Ascending aorta (tissue), 2 donors: ENCODE measurements at places on chromosomes 6 and 20.

- no peak for DNase-seq
- H3K27ac ChIP-seq: no peak overlapping the region
- no peaks in the 10 kb centered on the region for H3K4me1 ChIP-seq
Observed at GRCh38 chr20:40636486-40636885, 52.5 kb downstream of the MAFB start.

DNA sequence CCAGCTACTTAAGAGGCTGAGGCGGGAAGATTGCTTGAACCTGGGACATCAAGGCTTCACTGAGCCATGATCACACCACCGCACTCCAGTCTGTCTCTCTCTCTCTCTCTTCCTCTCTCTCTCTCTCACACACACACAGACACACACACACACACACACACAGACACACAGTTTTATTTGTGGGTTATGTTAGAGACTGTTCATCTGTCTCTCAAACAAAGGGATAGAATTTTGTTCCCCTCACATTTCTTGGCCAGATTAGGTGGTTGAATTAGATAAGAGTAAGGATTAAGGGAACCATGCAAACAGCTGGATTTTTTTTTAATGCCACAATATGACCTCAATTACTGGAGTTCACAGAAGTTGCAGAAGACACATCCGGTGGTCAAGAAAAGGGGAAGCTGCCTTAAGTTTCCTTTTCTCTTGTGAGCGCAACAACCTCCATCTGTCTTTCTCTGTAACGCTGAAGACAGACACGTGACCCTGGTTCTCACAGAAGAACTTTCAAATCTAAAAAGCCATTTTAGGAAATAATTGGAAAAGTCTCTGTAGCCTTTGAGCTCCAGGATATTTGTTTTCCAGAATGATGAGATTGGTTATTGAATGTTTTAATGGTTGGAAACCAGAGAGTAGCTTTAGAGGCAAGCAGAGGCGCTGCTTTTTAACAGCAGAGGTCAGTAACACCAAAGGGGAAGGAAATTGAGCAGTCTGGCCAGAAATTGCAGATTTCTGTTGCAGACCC, 32.9 kb upstream of the LGSN start:
- H3K36me3 ChIP-seq: no peaks in the 10 kb centered on the region
- DNase-seq: no peak
- no peak overlapping the region for H3K27ac ChIP-seq
- no peak overlapping the region for H3K4me3 ChIP-seq
- no peaks in the 10 kb centered on the region for H3K27me3 ChIP-seq
- no peaks in the 10 kb centered on the region for H3K4me1 ChIP-seq

DNA sequence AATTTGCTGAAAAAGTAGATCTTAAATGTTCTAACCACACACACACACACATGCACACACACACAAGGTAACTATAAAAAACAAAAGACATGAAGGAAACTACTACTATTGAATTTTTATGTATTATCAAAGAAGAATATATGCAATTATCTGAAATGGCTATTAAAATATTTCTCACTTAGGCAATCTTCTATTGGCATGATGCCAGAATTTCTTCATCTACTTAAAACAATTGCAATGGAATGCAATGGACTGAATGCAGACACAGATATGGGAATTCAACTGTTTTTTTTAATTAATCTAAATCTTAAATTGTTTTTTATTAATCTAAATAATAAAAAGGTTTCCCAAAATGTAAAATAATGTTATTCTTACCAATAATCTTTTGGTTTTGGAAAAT, 152.6 kb upstream of the SMLR1 start:
- H3K27ac ChIP-seq: no peak overlapping the region
- no peak overlapping the region for H3K4me3 ChIP-seq
- DNase-seq: no peak
- no peaks in the 10 kb centered on the region for H3K27me3 ChIP-seq
- no peaks in the 10 kb centered on the region for H3K4me1 ChIP-seq
- no peaks in the 10 kb centered on the region for H3K36me3 ChIP-seq

- H3K4me1 ChIP-seq: no peaks in the 10 kb centered on the region
- no peaks in the 10 kb centered on the region for H3K36me3 ChIP-seq
Observed at GRCh38 chr20:62659488-62660239, 17.4 kb downstream of the SLCO4A1 start.

- H3K27ac ChIP-seq: no peak overlapping the region
- H3K4me3 ChIP-seq: no peak overlapping the region
- H3K36me3 ChIP-seq: no peaks in the 10 kb centered on the region
- H3K4me1 ChIP-seq: no peaks in the 10 kb centered on the region
- no peak for DNase-seq
- H3K27me3 ChIP-seq: no peaks in the 10 kb centered on the region
Observed at GRCh38 chr6:69105288-69105687, 470.2 kb downstream of the ADGRB3 start.

- peak within 1 kb of the TSS; percentile 57 for H3K27ac ChIP-seq
- no peaks in the 10 kb centered on the region for H3K36me3 ChIP-seq
- H3K4me1 ChIP-seq: peaks cover 26% of the 10 kb centered on the region
- H3K27me3 ChIP-seq: no peaks in the 10 kb centered on the region
Observed at GRCh38 chr20:3781153-3781910, at the start of gene SPEF1. Gene SPEF1 (minus strand): TSS chr20:3781448. CDS start chr20:3781287, 161 bp downstream.

- H3K27ac ChIP-seq: no peak overlapping the region
- H3K4me1 ChIP-seq: no peaks in the 10 kb centered on the region
- H3K27me3 ChIP-seq: no peaks in the 10 kb centered on the region
- DNase-seq: no peak
- no peaks in the 10 kb centered on the region for H3K36me3 ChIP-seq
- H3K4me3 ChIP-seq: no peak overlapping the region
Observed at GRCh38 chr6:133001040-133001565, 186.7 kb downstream of the RPS12 start.

DNA sequence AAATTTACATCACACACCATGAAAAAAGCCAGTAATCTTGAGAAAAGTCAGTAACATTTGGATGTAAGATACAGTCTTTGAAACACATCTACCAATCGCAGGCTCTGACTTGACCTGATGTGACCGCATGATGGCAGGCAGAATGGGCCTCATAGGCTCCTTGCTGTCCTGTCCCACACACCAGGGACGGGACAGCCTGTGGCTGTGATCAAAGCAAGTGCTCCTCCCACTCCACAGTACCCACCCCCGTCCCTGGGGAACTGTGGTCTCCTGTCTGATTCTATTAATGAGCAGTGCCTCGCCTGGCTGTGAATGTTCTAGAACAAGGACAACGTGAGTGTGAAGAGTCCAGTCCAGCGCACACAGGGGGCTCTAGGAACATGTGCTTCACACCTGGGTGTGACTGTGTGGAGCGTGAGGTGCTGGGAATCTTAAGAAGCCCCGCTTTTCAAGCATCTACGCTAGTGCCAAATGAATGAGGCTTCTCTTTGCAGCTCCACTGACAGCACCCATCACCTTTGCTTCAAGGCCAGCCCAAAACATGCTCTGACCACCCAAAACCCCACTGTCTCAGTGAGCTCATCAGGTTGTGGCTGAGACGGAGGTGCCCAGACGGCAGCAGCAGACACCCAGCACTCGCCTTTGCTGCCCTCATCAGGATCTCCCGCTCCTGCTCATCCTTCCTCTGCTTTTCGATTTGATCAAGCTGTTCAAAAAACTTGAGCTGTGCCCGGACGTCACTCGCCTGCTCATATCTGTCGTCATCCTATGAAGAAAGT, 67.1 kb downstream of the TAF4 start:
- no peak overlapping the region for H3K4me3 ChIP-seq
- no peak for DNase-seq
- no peaks in the 10 kb centered on the region for H3K27me3 ChIP-seq
- H3K4me1 ChIP-seq: no peaks in the 10 kb centered on the region
- H3K36me3 ChIP-seq: peaks cover 95% of the 10 kb centered on the region

GRCh38 chr6:79084693-79085092, 6.6 kb upstream of the PHIP start:
- H3K27me3 ChIP-seq: no peaks in the 10 kb centered on the region
- H3K27ac ChIP-seq: no peak overlapping the region
- no peak overlapping the region for H3K4me3 ChIP-seq
- no peaks in the 10 kb centered on the region for H3K36me3 ChIP-seq
- no peak for DNase-seq

- no peaks in the 10 kb centered on the region for H3K4me1 ChIP-seq
- H3K36me3 ChIP-seq: no peaks in the 10 kb centered on the region
- DNase-seq: no peak
Observed at GRCh38 chr6:803191-803977, 110.4 kb upstream of the EXOC2 start.

DNA sequence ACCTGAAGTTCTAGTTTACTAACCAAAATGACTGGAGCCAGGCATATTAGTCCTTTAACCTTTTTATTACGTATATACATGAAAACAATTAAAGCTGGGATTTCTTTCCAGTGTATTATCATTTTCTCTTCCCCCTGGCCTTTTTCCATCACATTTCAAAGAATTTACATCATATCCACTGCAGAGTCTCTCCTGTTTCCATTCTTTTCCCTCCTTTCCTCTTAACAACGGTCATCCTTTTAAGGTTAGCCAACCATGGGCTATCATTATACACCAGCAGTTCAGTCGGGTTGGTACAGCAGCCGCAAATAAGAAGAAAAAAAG, 104.6 kb downstream of the TFAP2A start:
- H3K4me1 ChIP-seq: no peaks in the 10 kb centered on the region
- no peak for DNase-seq
- H3K36me3 ChIP-seq: no peaks in the 10 kb centered on the region
- H3K27ac ChIP-seq: no peak overlapping the region
- H3K27me3 ChIP-seq: no peaks in the 10 kb centered on the region

DNA sequence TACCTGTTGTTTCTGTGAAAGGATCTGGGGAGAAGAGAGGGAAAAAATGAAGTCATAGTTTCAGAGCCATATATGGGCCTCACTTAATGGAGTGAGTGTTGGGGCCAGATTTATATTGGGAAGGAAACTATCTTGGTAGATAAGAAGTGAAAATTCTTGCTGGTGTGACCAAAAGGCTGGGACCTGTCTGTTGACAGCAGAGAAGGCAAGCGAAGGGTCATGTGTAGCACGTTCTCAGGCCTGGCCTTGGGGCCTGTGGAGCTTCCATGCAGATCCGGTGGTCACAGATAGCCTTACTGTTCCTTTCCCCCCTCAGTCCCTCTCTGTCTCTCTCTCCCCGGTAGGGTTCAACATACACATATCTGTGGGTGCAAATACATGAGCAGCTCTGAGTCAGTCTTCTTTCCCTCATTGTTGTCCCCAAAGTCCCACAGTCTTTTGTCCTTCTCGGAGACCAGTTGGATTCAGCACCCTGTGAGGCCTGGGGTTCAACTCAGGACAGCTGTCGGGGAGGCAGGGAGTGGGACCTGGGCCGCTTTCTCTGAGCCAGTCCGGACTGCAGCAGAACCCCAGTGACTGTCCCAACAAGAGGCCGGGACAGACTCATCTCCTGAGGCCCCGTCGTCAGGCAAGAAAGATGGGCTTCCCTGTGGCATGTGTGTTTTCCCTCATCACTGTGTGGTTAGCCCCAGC, 34.6 kb downstream of the PPP1R14C start:
- H3K27ac ChIP-seq: no peak overlapping the region
- no peak overlapping the region for H3K4me3 ChIP-seq
- DNase-seq: no peak
- no peaks in the 10 kb centered on the region for H3K36me3 ChIP-seq

GRCh38 chr6:125001684-125002405, 39.6 kb downstream of the RNF217 start:
- H3K27ac ChIP-seq: peak overlapping the region; percentile 69
- no peak for DNase-seq
- H3K36me3 ChIP-seq: no peaks in the 10 kb centered on the region
- H3K4me3 ChIP-seq: peak overlapping the region; percentile 52
- peaks cover 18% of the 10 kb centered on the region for H3K4me1 ChIP-seq

- H3K36me3 ChIP-seq: no peaks in the 10 kb centered on the region
- no peaks in the 10 kb centered on the region for H3K27me3 ChIP-seq
- no peaks in the 10 kb centered on the region for H3K4me1 ChIP-seq
- no peak overlapping the region for H3K27ac ChIP-seq
- no peak for DNase-seq
- H3K4me3 ChIP-seq: peak overlapping the region; percentile 46
Observed at GRCh38 chr6:68040312-68040778, 594.7 kb upstream of the ADGRB3 start.

DNA sequence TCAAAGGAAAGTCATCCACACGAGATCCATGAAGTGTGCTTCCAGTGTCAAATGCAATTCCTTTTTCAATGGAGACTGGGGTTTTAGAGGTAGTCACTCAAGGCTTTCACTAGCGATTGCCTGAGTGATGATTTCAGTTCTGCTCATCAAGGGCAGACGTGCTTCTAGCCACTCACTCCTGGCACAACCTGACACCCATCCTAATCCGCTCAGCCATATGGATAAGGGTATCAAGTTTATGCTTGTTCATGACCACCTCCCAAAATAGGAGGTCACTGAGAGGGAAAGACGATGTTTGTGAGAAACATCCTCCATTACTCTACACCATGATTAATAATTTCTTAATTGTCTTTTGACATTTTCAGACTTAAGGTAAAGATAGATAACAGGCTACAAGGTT, 91.3 kb upstream of the HEY2 start:
- no peaks in the 10 kb centered on the region for H3K36me3 ChIP-seq
- no peak for DNase-seq
- H3K27me3 ChIP-seq: no peaks in the 10 kb centered on the region
- H3K4me1 ChIP-seq: no peaks in the 10 kb centered on the region

DNA sequence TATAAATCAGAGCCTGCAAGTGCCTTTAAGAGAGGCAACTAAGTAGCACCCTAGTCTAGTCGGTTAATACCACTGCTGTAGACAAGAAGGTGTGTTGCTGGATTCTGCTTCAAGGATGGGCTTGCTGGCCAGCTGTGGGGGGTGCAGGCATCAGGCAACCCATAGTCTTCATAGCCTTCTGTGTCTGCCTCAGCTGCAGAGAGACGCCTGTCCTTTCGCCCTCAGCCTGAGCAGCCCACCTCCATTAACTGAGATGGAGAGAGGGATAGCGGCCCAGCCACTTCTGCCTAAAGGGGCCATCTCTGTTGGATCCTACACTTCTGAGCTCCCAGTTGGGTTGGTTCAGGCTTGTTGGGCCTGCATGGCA, 123.7 kb upstream of the MLIP start:
- no peaks in the 10 kb centered on the region for H3K27me3 ChIP-seq
- no peaks in the 10 kb centered on the region for H3K4me1 ChIP-seq
- DNase-seq: no peak
- H3K4me3 ChIP-seq: no peak overlapping the region
- H3K36me3 ChIP-seq: no peaks in the 10 kb centered on the region
- H3K27ac ChIP-seq: no peak overlapping the region

DNA sequence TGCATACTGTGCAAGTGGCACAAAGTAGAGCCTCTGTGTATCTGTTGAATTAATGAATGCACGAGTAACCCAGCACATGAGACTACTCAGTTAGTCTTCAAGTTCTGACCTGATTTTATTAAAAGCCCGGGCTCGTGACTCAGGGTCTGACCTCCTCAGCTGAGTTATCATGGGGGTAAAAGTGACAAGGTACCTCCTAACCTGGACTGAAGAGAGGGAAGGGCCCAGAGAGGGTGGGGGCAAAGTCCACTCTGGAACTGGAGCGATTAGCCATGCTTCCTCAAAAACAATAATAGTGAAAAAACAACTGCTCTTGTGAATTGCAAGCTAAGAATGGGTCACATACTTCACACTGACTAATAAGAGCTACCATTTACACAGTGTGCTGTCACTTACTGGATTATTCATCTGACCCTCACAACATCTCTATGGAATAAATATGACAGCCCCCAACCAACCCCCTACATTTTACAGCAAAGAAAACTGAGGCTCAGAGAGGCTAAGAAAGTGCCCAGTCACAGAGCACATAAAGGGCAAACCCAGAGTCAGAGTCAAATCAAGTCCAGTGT, 26.7 kb downstream of the TRERF1 start:
- H3K4me3 ChIP-seq: no peak overlapping the region
- no peaks in the 10 kb centered on the region for H3K27me3 ChIP-seq
- no peaks in the 10 kb centered on the region for H3K36me3 ChIP-seq

- no peaks in the 10 kb centered on the region for H3K36me3 ChIP-seq
- H3K4me1 ChIP-seq: no peaks in the 10 kb centered on the region
- H3K27ac ChIP-seq: no peak overlapping the region
- H3K27me3 ChIP-seq: no peaks in the 10 kb centered on the region
Observed at GRCh38 chr20:35992713-35993335, 24.4 kb downstream of the CNBD2 start.
